Memory B cell (primary cell): ENCODE measurements at places on chromosomes 12 and 14.

GRCh38 chr14:80350707-80351106 is 139.4 kb upstream of the DIO2 start:
- no peak for DNase-seq

DNA sequence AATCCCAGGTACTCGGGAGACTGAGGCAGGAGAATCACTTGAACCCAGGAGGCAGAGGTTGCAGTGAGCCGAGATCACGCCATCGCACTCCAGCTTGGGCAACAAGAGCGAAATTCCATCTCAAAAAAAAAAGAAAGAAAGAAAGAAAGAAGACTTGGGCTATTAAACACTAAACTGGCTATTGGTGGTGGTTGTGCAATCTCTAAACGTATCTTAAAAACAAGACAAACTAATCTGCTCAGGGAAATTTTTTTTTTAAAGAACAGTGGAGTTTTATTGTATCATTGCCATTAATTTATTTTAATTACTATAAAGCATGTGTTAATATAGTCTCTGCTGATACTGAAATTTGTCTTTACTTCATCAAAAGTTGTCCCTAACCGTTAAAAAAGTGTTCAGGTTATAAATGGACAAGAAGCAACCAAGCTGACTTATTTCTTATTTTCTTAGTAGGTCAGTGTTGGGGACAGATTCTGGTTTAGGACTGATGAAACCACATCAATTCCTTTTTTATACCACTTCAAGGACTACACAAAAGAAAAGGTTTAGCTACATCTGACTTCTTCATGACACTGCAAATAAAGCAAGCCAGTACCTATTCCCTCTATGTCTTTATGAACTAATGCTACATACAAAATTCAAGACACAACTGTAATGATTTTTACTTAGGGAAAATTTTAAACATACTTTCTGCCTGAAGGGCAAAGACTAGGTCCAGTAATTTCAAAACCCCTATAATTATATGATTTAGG is 68.7 kb upstream of the KRAS start:
- DNase-seq = no peak

GRCh38 chr12:25146686-25147085 is 48.3 kb downstream of the DNAI7 start:
- no peak for DNase-seq

DNA sequence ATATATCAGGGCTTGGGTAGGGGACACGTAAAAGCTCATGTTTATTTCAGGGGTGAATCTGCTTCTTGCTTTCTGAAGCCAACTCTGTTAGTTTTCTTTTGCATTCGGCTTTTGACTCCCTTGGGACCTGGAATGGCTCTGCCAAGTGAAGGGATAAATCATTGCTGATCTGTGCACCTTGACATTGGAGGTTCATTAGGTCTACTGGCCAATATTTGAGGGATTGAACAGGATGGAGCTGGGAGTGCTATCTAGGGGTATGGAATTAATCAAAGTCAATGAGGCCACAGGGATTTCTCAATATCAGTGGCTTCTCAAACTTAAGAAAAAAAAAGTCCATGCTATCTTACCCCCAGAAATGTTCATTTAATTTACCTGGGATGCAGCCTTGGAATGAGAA is 203.5 kb upstream of the RMST start:
- no peak for DNase-seq

- no peak for DNase-seq
Observed at GRCh38 chr14:79584679-79585078, 626.6 kb downstream of the DIO2 start.

DNA sequence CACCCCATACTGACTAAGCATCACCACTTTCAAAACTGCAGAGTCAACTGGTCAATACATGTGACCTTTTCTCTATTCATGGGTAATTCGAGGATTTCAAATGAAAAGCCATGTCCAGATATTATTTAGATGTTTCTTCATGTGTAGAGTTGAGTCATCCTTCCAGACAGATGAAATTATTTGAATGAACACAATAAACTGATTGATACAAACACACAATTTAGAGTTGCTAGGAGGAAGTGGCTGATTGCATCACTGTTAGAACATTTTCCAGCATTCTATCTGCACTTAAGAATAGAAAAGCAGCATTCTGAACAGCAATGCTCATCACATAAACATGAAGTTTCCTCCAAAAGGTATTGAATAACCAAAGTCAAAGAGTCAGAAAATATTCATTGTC is 273.5 kb upstream of the SOX5 start:
- no peak for DNase-seq

- DNase-seq = no peak
Observed at GRCh38 chr12:21541773-21542172, 15.7 kb downstream of the SPX start.

GRCh38 chr14:99099051-99099787 is 172.8 kb downstream of the BCL11B start:
- no peak for DNase-seq

DNA sequence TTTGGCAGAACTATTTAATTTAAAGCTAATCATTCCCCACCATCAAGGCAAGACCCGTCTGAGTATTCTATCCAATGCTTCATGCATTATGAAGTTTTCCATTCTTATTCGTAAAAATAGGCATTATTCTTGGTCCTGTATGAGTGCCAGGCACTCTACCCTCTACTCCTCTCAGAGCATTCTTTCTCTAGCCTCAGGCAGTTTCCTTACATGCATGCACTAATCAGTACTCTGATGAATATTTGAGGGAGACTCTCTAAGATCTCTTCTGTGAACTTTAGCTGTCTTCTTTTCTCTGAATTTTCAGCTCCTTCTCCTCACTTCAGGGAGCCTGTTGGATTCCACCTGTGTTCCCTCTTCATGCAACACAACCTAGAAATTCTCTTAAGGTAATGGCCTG is 334.7 kb downstream of the RAD51B start:
- DNase-seq = no peak

GRCh38 chr14:75510547-75510946 is 11.7 kb upstream of the BATF start:
- no peak for DNase-seq

DNA sequence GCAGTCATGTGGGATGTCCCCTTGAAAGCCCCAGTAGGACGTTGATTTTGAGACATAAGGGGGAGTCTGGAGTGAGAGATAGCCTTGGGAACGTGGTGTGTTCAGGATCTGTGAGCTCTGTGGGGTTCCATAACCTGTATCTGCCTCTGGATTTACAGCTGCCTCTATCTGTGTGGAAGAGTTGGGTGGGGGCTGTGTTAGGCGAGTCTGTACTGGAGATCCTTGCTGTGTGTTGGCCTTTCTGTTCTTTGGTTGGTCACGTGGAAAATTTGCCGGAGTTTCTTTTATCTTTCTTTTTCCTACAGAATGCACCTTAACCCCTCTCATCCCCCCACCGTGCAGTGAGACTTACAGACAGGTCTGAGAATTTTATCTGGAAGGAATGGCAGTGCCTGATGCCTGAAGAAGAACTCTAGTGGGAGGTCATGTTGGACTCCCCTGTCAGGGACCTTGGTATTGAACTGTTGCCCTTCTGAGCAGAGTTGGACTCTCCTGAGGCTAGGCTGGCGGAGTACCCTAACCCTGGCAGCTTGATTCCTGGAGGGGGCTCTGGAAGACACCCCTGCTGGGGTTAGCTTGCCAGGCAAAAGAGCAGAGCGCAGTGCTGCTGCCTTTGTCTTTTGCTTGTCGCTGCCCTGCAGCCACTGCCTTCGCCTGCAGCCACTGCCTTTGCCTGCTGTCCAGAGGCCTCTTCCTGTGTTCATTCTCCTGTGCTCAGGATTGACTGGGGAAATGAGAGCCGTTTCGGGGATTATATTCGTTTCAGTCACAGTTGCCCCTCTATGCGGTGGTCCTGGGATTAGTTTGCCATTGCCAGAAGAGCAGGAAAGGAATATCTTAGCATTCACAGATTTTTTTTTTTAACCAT is 34.1 kb downstream of the ZNF664 start:
- DNase-seq = no peak

DNA sequence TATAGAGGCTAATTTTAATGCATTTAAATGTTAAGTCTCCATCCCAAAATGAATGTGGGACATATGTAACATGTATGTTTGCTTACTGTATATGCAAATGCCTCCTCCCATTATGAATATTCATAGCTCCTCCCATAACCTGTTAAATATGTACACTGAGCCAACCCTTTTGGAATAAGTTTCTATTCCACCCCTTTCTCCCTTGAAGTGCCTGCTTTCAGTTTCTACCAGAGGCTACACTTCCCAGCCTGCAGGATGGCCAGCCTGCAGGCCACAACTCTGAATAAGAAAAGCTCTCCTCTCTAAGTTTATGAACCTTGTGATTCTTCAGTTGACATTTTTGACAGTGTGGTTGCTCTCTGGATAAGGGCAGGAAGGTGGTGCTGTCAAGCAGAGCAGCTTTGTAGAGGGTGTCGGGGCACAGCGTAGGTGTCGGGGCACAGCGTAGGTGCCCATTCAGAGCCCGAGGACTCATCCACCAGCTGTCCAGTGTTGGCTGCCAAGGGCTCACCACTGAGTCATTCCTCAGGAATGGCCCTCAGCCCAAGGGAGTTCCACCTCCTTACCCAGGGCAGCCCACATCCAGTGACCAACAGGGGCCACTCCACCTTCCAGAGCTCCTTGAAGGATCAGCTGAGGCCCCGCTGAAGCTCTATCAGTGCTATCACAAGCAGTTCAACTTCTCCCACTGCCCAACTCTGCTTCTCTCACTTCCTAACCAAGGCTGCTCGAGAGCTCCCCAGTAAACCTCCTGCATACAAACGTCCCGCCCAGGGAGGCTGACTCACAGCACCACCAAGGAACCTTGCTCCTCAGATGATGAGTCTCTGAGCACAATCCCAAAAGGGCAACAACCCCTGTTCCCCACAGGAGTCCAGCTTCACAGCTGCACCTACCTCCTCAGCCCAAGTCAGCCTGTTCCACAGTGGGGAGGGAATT is 31.4 kb downstream of the VWF start:
- no peak for DNase-seq

- no peak for DNase-seq
Observed at GRCh38 chr12:76031081-76031413, 529 bp downstream of the PHLDA1 start.

DNA sequence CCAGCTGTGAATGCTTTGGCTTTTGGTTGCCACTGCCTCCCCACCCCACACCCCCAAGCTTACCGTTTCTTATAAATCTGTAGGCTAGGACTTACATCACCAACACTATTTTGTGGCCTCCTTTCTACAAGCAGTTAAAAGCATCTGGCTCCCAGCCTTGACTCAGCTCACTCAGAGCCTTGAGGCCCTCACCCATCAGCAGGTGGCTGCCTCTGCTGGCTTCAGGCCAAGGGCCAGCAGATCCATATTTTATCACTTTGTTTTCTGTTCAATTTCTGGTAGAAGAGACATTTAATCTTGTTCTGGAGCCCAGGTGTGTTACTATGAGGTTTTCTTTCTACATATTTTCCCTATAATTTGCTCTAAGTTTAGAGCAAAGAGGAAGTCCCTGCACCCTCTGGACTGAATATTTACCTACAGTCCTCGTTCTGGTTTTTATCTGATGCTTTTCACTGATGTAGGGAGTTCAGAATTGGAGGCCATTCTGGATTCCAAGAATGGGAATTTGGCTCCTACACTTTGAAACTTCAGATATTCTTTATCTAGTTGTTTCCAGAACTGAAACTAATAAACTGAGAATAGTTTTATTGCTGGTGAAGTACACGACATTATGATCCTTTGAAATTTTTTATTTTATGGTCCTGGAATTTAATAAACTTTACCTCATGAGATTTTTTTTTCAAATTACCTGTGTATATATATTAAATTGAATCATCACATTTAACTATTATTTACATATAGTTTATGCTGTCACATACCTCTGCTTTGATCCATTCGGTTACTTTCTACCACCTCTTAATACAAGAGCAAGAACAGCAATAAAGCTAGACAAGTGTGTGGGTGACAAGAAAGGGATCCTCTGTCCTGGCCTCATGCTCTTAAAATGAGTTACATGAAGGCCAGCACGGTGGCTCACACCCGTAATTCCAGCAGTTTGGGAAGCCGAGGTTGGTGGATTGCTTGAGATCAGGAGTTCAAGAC is 22.2 kb downstream of the PLBD1 start:
- no peak for DNase-seq

DNA sequence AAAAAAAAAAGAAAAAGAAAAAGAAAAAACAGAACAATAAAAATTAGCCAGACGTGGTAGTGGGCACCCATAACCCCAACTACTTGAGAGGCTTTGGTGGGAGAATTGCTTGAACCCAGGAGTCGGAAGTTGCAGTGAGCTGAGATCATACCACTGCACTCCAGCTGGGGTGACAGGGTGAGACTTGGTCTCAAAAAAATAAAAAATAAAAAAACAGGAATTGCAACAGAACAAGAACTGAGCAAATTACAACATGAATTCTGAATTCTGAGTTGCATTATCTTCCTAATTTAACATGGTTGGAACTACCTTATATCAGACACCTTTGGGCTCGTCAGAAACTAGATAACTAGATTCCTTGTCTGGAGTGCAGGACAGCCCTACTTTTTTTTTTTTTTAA is 53.3 kb upstream of the NR2C1 start:
- DNase-seq = no peak

DNA sequence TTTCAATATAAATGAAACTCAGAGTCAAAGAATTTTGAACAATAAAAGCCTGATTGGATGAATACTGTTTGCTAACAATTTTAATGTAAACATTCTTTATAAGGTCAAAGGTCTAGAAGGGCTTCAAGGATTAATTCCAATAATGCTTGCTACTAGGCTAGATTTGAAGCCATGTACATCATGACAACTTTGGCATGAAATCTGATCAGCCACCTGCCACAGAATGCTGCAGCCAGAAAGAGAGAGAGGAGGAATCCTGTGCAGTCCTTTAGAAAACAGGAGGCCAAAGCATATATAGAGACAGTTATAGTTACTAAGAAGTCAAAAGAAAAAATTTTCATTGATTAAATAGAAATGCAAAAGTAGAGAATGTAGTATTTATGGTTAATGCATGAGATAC is 47.1 kb downstream of the ABCD2 start:
- DNase-seq = no peak

DNA sequence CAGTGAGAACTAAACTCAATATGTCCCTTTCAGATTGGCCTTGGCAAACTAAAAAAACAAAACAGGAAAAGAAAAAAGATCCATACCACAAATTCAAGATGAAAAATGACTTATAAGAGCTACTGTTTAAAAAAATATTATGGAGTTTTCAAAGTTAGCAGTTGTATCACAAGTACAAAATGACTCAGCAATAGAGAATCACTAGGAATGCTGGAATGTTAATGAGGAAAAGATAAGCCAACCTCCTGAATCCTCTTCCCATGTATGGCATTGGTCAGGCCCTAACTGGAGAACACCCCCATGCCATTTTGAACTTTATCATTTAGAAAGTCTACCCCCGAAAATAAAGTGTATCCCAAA is 62.2 kb downstream of the PPP1R36 start:
- DNase-seq = no peak

- no peak for DNase-seq
Observed at GRCh38 chr12:65916991-65917695, 92.9 kb downstream of the HMGA2 start.

- peak; percentile 33 for DNase-seq
Observed at GRCh38 chr14:22391908-22392565, 197.0 kb downstream of the DAD1 start.

DNA sequence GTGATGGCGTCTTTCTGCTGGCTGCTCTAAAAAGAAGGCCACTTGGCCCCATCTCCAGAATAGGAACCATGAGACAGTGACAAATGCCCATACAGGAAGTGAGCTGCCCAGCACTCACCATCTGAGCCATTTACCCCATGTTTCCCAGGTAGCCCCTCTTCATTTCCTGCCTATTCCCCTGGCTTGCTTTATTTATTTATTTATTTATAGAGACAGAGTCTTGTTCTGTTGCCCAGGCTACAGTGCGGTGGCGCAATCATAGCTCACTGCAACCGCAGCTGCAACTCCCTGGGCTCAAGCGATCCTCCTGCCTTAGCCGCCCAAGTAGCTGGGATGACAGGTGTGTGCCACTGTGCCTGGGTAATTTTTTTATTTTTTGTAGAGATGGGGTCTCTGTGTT is 71.2 kb downstream of the RIN3 start:
- no peak for DNase-seq
